Keratinocyte (primary cell): ENCODE measurements at places on chromosomes 5 and 9. TPM values are rescaled to one million over a fixed set of nuclear protein-coding genes. Genes with fewer than 3 reads are reported as not detected.

- no peaks in the 10 kb centered on the region for H3K4me1 ChIP-seq
- peaks cover 9% of the 10 kb centered on the region for H3K36me3 ChIP-seq
- DNase-seq: no peak
Measured at GRCh38 chr9:130639124-130639765, 25.1 kb upstream of the PRDM12 start.

DNA sequence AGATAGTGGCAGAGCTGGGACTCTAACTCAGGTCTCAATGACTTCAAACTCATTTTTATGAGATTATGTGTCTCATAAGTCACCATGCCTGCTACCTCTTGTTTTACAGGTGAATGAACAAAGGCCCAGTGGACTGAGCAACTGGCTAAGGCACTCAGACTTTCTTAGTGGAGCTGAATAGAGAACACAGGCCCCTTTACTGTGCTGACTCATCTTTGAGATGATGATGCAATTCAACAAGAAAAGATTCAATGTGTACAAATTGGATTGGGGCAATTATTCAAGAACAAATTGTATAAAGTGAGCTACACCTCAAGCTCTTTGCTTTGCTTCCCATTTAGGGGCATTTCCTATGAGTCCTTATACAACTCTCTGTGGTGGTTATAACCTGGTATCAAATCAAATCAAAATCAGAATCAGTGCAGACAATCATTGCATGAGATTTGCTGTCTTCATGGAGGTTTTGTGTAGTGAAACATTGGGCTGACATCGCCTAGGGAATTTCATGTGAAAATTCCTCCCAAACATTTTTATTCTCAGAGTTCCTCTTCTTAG lies 84.3 kb upstream of the PPP2R2B start:
- H3K4me3 ChIP-seq: no peak overlapping the region
- no peaks in the 10 kb centered on the region for H3K4me1 ChIP-seq
- no peak overlapping the region for H3K27ac ChIP-seq
- no peaks in the 10 kb centered on the region for H3K27me3 ChIP-seq
- no peaks in the 10 kb centered on the region for H3K36me3 ChIP-seq

GRCh38 chr5:126925482-126925881 lies 104.9 kb downstream of the MARCHF3 start:
- no peaks in the 10 kb centered on the region for H3K36me3 ChIP-seq
- no peak for DNase-seq
- H3K4me1 ChIP-seq: no peaks in the 10 kb centered on the region
- no peak overlapping the region for H3K4me3 ChIP-seq

- H3K4me1 ChIP-seq: no peaks in the 10 kb centered on the region
- DNase-seq: peak; percentile 7
- H3K36me3 ChIP-seq: no peaks in the 10 kb centered on the region
- H3K27ac ChIP-seq: no peak overlapping the region
Measured at GRCh38 chr5:91419571-91420537, 36.7 kb upstream of the ARRDC3 start.

GRCh38 chr9:6268826-6269397 lies 53.3 kb downstream of the IL33 start:
- no peak overlapping the region for H3K4me3 ChIP-seq
- no peaks in the 10 kb centered on the region for H3K36me3 ChIP-seq
- H3K27me3 ChIP-seq: no peaks in the 10 kb centered on the region

- no peak for DNase-seq
- H3K4me3 ChIP-seq: no peak overlapping the region
- no peaks in the 10 kb centered on the region for H3K27me3 ChIP-seq
- no peak overlapping the region for H3K27ac ChIP-seq
- no peaks in the 10 kb centered on the region for H3K4me1 ChIP-seq
Measured at GRCh38 chr5:94983861-94984535, 300.9 kb downstream of the MCTP1 start.

GRCh38 chr9:129863059-129863690 lies 27.9 kb downstream of the USP20 start:
- no peak overlapping the region for H3K27ac ChIP-seq
- peaks cover 8% of the 10 kb centered on the region for H3K4me1 ChIP-seq
- H3K4me3 ChIP-seq: no peak overlapping the region
- H3K36me3 ChIP-seq: peaks cover 11% of the 10 kb centered on the region

- H3K4me3 ChIP-seq: no peak overlapping the region
- no peak overlapping the region for H3K27ac ChIP-seq
Measured at GRCh38 chr9:94971378-94972131, 245.1 kb downstream of the AOPEP start.

DNA sequence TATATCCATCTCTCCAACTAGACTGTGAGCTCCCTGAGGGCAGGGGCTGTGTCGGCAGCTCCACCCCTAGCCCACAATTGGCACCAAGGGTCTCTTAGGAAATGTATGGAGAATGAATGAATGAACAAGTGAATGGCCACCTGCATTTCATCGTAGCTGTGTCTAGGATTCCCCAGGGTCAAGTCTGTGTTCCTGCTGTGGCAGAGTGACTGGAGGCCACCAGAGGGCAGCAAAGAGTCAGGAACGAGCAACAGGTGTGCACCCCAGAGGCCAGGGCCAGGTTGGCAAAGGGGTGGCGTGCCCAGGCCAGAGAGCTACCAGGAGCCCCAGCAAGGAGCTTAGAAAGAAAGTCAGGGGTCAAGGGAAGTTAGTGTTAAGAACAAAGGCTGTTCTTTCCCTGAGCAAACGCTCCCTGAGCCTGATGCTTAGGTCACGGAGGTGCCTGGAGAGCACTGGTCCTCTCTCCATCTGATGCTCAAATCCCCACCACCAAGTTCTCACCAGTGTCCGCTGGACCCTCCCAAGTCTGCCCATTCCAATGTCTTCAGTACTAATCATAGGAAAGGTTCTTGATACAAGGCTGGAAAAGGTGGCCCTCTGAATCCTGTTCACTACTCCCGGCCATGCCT lies 160.7 kb downstream of the PAX5 start:
- H3K27ac ChIP-seq: no peak overlapping the region
- H3K4me1 ChIP-seq: peaks cover 3% of the 10 kb centered on the region
- H3K27me3 ChIP-seq: peaks cover 20% of the 10 kb centered on the region
- H3K36me3 ChIP-seq: no peaks in the 10 kb centered on the region
- DNase-seq: peak; percentile 36
- no peak overlapping the region for H3K4me3 ChIP-seq

GRCh38 chr9:85645909-85646627 lies 95.7 kb downstream of the AGTPBP1 start:
- H3K36me3 ChIP-seq: no peaks in the 10 kb centered on the region
- H3K27ac ChIP-seq: no peak overlapping the region
- H3K27me3 ChIP-seq: no peaks in the 10 kb centered on the region

GRCh38 chr5:154521756-154522155 lies 43.7 kb upstream of the HAND1 start:
- DNase-seq: no peak
- H3K4me3 ChIP-seq: no peak overlapping the region
- no peaks in the 10 kb centered on the region for H3K27me3 ChIP-seq
- no peak overlapping the region for H3K27ac ChIP-seq
- peaks cover 10% of the 10 kb centered on the region for H3K4me1 ChIP-seq
- no peaks in the 10 kb centered on the region for H3K36me3 ChIP-seq

DNA sequence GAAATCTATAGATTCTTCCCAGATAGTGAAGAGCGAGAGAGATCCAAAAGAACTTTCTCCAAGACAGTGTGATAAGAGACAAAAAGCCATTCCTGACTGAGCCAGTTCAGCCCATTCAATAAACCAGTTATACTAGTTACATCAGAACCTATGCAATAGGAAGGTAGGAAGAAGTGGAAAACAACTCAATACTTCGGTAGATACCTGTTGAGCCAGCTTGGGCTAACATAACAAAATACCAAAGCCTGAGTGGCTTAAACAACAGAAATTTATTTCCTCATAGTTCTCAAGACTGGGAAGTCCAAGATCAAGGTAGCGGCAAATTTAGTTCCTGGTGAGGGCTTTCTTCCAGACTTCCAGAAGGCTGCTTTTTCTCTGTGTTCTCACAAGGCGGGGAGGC lies 214.5 kb upstream of the GRAMD2B start:
- no peaks in the 10 kb centered on the region for H3K27me3 ChIP-seq
- H3K36me3 ChIP-seq: no peaks in the 10 kb centered on the region
- no peaks in the 10 kb centered on the region for H3K4me1 ChIP-seq
- no peak for DNase-seq
- no peak overlapping the region for H3K4me3 ChIP-seq

GRCh38 chr9:75089373-75089766 lies 1.1 kb downstream of the OSTF1 start:
- H3K36me3 ChIP-seq: no peaks in the 10 kb centered on the region
- no peaks in the 10 kb centered on the region for H3K27me3 ChIP-seq
- peak overlapping the region; percentile 77 for H3K27ac ChIP-seq
- DNase-seq: no peak

GRCh38 chr5:133214153-133214820 lies 162.5 kb downstream of the HSPA4 start:
- no peaks in the 10 kb centered on the region for H3K27me3 ChIP-seq
- H3K4me1 ChIP-seq: no peaks in the 10 kb centered on the region
- DNase-seq: no peak
- no peak overlapping the region for H3K27ac ChIP-seq
- no peak overlapping the region for H3K4me3 ChIP-seq
- no peaks in the 10 kb centered on the region for H3K36me3 ChIP-seq

GRCh38 chr9:31471010-31471409 lies 913.4 kb upstream of the ACO1 start:
- no peaks in the 10 kb centered on the region for H3K36me3 ChIP-seq
- H3K4me3 ChIP-seq: no peak overlapping the region
- no peaks in the 10 kb centered on the region for H3K4me1 ChIP-seq
- H3K27me3 ChIP-seq: no peaks in the 10 kb centered on the region
- H3K27ac ChIP-seq: no peak overlapping the region

DNA sequence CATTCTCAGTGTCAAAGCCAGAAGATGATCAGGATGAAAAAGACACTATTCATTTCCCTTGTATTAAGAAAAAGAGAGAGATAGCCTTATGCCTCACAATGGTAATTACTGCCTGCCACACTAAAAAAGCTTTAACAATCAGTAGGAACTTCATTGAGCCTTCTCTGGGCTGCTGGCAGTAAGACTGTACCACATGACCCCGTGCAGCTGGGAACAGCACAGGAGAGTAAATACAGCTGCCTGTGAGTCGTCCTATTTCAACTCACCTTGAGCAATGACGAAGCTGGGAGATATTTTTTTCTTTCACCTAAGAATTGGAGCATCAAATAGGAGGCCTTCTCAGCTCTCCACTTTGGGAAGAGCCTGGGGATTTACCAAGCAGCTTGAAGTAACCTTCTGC lies 316.3 kb downstream of the GABRB2 start:
- no peak for DNase-seq
- H3K27ac ChIP-seq: no peak overlapping the region
- no peaks in the 10 kb centered on the region for H3K27me3 ChIP-seq
- no peaks in the 10 kb centered on the region for H3K4me1 ChIP-seq
- H3K4me3 ChIP-seq: no peak overlapping the region

- peaks cover 27% of the 10 kb centered on the region for H3K4me1 ChIP-seq
- peak overlapping the region; percentile 19 for H3K27ac ChIP-seq
- H3K27me3 ChIP-seq: no peaks in the 10 kb centered on the region
- H3K36me3 ChIP-seq: no peaks in the 10 kb centered on the region
- DNase-seq: no peak
Measured at GRCh38 chr5:9927521-9927997, 297.4 kb upstream of the TAS2R1 start.

- H3K4me1 ChIP-seq: no peaks in the 10 kb centered on the region
- H3K36me3 ChIP-seq: no peaks in the 10 kb centered on the region
- H3K27ac ChIP-seq: no peak overlapping the region
- no peaks in the 10 kb centered on the region for H3K27me3 ChIP-seq
- no peak overlapping the region for H3K4me3 ChIP-seq
Measured at GRCh38 chr9:123828449-123828848, 101.5 kb downstream of the DENND1A start.

GRCh38 chr5:52760695-52761366 lies 26.9 kb upstream of the ITGA1 start:
- no peak overlapping the region for H3K4me3 ChIP-seq
- H3K4me1 ChIP-seq: no peaks in the 10 kb centered on the region
- no peaks in the 10 kb centered on the region for H3K27me3 ChIP-seq
- no peak overlapping the region for H3K27ac ChIP-seq
- H3K36me3 ChIP-seq: no peaks in the 10 kb centered on the region
- DNase-seq: no peak

DNA sequence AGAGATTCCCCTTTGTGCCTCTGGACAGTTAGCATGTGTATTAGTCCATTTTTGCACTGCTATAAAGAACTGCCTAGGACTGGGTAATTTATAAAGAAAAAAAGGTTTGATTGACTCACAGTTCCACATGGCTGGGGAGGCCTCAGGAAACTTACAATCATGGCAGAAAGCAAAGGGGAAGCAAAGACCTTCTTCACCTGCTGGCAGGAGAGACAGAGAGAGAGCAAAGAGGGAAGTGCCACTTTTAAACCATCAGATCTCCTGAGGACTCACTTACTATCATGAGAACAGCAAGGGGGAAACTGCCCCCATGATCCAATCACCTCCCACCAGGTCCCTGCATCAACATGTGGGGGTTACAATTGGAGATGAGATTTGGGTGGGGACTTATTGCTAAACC lies 6.0 kb downstream of the CFAP90 start:
- no peak overlapping the region for H3K4me3 ChIP-seq
- H3K4me1 ChIP-seq: no peaks in the 10 kb centered on the region
- H3K36me3 ChIP-seq: no peaks in the 10 kb centered on the region
- DNase-seq: no peak

DNA sequence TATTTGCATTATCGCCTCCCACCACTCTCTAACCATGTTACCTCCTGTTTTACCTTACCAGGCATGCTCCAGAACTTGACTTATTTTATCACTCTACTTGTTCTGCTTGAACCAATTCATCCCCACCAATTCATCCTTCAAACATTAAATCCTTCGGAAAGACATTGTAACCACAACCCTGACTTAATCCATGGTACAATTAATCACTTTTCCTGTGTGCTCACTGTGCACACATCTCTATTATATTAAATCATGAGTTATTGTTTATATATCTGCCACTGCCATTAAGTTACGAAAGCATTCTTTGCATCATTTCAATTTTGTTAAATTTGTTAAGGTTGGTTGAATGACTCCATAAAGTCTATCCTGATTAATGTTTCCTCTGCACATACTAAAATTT lies 7.4 kb upstream of the C5orf46 start:
- H3K27me3 ChIP-seq: no peaks in the 10 kb centered on the region
- H3K36me3 ChIP-seq: no peaks in the 10 kb centered on the region
- DNase-seq: no peak
- H3K4me1 ChIP-seq: peaks cover 10% of the 10 kb centered on the region
- H3K27ac ChIP-seq: no peak overlapping the region

GRCh38 chr5:98902733-98903132 lies 26.1 kb downstream of the CHD1 start:
- no peak overlapping the region for H3K27ac ChIP-seq
- no peak for DNase-seq
- no peaks in the 10 kb centered on the region for H3K4me1 ChIP-seq
- H3K4me3 ChIP-seq: no peak overlapping the region

CCNO gene
- 0.42 to 0.94 TPM (median 0.48 TPM) in 3 replicates for polyA plus RNA-seq

TLX3 gene
- not detected in 3 replicates for polyA plus RNA-seq

ACOT12 gene
- polyA plus RNA-seq: 0.06 TPM in 1 of 3 replicates, not detected in the others

BSPRY gene
- polyA plus RNA-seq: 0.41 to 0.54 TPM (median 0.54 TPM) in 3 replicates

PCDHA11 gene
- polyA plus RNA-seq: 0.12 to 0.28 TPM in 2 of 3 replicates, not detected in the other

HTR4 gene
- 0.03 to 0.09 TPM in 2 of 3 replicates, not detected in the other for polyA plus RNA-seq

EMB gene
- 41.6 to 68.8 TPM (median 45.6 TPM) in 3 replicates for polyA plus RNA-seq

PFN3 gene
- not detected in 3 replicates for polyA plus RNA-seq

IL11RA gene
- polyA plus RNA-seq: 1.7 to 7.6 TPM (median 3.1 TPM) in 3 replicates

RPS23 gene
- 1,949 to 6,976 TPM (median 2,776 TPM) in 3 replicates for polyA plus RNA-seq

GBA2 gene
- 28.7 to 42.2 TPM (median 31.7 TPM) in 3 replicates for polyA plus RNA-seq

SH3TC2 gene
- 13.8 to 19.0 TPM (median 18.9 TPM) in 3 replicates for polyA plus RNA-seq

C1QTNF3 gene
- 0.17 to 1.1 TPM (median 1.0 TPM) in 3 replicates for polyA plus RNA-seq

PNPLA7 gene
- polyA plus RNA-seq: 0.17 to 0.34 TPM (median 0.18 TPM) in 3 replicates

INSL6 gene
- not detected in 3 replicates for polyA plus RNA-seq

PRDM9 gene
- polyA plus RNA-seq: not detected in 3 replicates

PRKACG gene
- not detected in 3 replicates for polyA plus RNA-seq
